ENCODE measurements at places on chromosomes 3 and 15.

DNA sequence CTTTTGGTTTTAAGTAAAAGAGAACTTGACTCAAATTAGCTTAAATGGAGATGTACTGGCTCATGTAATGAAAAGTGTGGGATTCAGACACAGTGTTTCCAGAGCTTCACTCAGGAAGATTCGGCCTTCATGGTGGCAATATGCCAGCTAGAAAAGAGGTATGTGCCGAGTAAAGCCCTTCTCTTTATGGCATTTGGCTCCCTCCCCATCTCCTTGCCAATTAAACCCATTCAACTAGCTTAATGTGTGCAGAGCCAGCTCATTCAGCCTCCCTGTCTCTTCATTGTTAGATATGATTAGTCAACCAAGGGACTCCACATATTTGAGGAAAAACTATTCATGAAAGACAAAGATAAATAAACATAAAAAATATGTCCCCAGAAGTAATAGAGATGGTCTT lies 15.0 kb upstream of the TRANK1 start:
- DNase-seq: no peak

DNA sequence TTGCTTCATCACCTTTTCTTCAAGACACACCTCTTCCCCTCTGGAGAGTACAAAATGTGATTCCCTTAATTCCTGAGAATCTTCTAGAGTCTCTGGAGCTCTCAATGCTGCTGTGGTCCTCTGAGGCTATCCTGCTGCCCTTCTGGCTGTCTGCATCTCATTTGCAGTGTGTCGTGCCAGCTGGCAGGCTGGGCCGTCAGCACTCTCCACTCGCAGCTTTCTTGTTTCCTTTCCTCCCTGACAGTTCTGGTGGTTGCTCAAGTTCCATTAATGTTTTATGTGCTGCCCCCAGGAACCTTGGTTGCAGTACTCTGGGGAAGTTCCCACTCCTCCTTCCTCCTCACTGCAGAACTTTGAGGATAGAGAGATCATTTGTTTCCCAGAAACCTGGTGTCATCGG lies 210.8 kb upstream of the ROPN1 start:
- no peak for DNase-seq

GRCh38 chr3:127888564-127889107 lies 26.4 kb upstream of the KBTBD12 start:
- no peak for DNase-seq

GRCh38 chr3:74053970-74054516 lies 429.3 kb upstream of the PDZRN3 start:
- no peak for DNase-seq

- DNase-seq: no peak
Observed at GRCh38 chr3:168213920-168214319, 118.2 kb upstream of the GOLIM4 start.

GRCh38 chr3:143158014-143158988 lies 38.7 kb downstream of the CHST2 start:
- DNase-seq: no peak

- DNase-seq: no peak
Observed at GRCh38 chr15:73357999-73358665, 10.6 kb downstream of the HCN4 start.

DNA sequence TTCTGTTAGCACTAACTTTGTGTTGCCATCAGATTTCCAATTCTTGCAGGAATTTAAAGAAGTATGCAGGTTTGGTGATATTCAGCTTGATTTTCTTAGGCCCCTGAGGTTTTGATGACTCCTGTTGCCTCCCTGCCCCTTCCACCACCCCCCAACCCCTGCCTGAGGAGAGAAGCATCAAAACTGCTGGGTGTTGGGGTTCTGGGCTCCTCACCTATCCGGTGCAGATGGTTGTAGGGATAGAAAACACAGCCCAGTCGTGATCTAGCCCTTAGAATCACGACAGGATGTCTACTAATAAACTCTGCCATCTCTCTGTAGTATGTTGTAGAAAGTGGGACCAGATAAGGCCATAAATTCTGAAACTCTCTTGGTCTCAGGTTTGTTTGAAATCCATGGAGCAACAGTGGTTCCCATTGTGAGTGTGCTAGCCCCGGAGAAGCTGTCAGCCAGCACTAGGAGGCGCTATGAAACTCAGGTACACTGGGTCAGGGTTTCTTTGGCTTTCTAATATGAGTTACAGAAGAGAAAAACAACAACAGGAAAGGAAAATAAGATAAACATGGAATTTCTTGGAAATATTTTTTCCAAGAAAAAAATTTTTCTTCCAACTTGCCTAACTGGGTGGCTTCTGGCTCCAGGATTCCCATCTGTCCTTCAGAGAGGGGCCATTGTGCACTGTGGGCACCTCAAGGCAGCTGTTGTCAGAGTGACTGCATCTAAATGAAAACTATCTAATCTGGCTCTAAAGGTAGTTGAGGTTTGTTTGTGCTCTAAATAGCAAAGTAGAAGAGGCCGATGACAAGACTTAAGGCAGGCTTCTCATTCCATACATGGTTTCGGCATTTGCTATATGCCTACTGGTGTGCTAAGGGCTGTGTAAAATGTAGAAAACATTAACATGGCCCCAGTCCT lies 8.7 kb downstream of the SRP14 start:
- DNase-seq: no peak

DNA sequence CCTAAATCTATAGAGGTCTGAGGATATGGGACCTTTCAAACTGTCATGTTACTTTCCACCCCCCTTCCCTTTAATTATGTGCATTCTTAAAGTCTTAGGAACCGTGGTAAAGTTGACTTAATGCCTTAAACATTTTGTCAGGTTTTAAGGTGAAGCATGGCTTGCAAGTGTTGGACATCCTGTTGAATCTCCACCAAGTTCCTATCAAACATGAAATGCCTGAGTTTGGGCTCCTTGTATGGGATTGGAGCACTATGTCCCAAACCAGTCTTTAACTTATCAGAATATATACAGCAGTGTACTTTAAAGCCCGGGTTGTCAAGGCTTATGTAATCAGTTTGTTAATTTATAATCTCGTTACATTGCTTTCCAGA lies 1.1 kb downstream of the SNRK start:
- no peak for DNase-seq

DNA sequence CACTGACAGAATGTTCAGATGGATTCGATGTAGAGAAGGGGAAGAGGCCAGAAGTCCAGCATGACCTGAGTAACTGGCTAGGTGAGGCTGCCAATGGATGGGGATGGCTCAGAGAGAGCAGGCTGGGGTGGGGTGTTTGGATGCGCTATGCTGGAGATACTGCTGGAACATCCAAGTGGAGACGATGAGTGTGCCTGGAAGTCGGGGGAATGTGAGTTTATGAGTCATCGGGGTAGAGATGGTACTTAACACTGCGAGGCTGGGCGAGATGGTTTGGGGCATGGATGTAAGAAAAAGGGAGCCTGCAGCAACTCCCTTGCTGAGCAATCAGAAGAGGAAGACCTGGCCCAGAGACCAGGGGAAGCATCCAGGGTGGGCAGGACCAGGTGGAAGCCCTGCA lies 180.7 kb downstream of the SLCO3A1 start:
- no peak for DNase-seq

DNA sequence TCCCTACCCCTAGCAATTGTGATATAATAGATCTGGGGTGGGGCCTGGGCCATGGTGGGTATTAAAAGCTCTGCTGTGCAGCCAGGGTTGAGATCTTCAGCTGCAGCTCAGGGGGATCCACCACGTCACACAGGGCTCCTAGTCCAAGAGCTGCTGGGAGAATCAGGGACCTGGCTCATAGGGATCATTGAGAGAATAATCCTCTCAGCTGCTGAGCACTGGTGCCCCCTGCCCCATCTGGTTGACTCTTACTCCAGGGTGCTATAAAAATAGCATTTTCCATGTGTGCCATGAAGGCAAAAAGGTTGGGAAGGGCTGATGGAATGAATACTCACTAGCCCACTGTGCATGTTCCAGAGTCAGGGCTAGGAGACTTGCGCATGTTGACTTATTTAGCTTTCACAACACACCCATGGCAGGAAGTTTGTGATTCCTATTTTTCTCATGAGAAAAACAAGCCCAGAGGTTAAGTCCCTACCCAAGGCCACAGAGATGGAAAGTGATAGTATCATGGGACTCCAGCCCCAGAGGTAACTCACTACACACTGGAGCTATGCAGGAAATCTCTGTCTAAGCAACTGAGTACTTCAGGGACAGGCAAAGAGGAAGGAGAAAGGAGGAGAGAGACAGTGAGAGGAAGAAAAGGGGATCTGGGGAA lies 94.6 kb upstream of the HERC1 start:
- no peak for DNase-seq

- no peak for DNase-seq
Observed at GRCh38 chr3:146195030-146195429, 34.0 kb upstream of the PLOD2 start.

GRCh38 chr3:126022741-126023359 lies 53.9 kb downstream of the ROPN1B start:
- DNase-seq: no peak

- no peak for DNase-seq
Observed at GRCh38 chr15:70775160-70775559, 11.8 kb upstream of the UACA start.

GRCh38 chr3:177832880-177833279 lies 635.6 kb upstream of the TBL1XR1 start:
- DNase-seq: no peak

DNA sequence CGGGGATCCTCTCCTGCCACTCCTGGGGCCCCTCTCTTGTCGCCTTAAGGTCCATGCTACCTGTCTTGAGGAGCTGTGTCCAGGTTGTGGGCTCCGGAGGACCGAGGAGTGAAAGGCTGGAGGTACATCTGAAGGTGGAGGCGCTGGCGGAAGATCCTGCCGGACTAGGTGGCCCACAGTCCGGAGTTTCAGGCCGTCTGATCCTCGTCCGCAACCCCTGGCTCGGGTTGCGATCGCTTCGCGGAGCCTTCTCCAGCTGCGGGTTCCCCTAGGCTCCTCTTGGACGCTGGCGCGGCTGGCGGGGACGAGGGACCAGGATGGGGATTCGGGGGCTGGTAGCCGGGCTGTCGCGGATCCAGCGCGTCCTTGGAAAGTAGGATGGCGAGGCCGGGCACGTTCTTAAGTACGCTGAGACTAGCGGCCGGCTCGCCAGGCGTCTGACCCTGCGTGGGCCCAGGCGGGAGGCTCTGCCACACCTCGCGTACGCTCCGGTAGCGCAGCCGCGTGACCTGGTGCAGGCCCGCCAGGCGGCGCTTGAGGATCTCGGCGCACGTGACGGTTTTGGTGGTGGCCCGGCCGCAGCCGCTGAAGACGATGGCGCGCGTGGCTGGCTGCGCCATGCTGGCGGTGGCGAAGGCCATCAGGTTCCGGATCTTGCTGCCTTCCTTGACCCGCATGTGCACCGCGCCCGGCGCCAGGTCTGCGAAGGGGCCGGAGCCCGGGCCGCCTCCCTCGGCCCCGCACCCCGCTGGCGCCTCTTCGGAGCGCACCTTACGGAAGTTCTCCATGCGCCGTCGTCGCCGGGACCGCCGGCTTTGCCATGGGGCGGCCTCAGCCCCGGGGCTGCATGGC lies 550 bp downstream of the RPP25 start:
- DNase-seq: peak; percentile 84

GRCh38 chr3:48090166-48090939 lies 74.1 kb upstream of the MAP4 start:
- DNase-seq: no peak

DNA sequence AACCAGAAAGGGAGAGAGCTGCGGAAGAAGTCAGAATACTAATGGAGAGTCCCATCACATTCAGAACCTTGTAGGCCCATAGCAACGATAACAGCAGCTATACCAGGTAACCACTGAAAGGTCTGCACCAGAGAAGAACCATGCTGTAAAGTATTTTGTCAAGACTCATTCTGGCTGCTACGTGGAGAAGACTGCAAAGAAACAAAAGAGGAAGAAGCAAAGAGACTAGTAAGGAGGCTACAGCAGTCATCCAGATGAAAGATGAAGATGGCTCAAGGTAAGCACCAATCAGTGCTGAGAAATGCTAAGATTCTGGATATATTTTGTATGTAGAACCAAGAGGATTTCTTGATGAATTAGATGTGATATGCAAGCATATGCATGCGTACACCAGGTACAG lies 39.6 kb downstream of the ACAP2 start:
- DNase-seq: no peak

- peak; percentile 85 for DNase-seq
Observed at GRCh38 chr3:25427942-25428788, at the start of gene RARB. RARB (plus strand) TSS chr3:25428263; CDS start chr3:25428732, 469 bp downstream.

- DNase-seq: no peak
Observed at GRCh38 chr3:139394116-139394515, 4.7 kb upstream of the COPB2 start.

DNA sequence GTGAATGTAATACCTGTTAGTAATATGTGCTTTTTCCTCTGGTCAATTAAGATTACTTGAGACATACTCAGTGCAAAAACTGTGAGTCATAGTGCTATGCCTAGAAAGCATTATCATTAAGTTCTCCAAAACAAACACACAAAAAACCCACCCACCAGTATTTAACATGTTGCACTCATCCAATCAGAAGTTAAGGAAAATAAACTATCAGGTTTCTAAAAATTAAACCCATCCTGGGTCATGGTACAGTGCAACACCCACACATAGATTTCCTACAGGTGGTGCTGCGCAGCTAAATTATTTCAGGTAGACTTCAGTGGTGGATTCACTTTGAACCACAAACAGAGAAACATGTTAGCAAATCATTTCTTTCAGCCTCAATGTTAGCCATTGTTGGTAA lies 264.4 kb upstream of the VEPH1 start:
- DNase-seq: no peak

DNA sequence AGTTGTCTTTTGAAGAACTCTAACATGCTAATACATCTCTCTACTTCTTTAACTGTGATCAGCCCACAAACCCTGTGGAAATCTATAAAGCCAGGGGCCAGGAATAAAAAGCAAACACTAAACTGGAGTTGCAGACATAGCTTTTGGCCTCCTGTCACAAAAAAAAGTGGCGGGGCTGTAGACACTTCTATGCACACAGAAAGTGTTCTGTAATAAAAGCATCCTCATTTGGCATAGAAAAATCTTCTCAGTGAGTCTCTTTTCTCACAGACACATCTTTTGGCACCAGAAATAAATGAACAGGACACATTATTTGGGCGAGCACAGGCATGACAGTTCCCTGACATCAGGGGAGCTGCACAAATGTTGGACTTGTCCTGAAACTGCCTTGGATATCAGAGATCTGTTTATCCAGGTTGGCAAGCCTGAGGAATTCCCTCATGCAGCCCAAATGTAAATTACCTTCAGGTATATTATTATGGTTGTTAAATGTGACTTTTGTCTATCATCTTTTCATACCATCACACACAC lies 355.4 kb downstream of the FGF12 start:
- no peak for DNase-seq

DNA sequence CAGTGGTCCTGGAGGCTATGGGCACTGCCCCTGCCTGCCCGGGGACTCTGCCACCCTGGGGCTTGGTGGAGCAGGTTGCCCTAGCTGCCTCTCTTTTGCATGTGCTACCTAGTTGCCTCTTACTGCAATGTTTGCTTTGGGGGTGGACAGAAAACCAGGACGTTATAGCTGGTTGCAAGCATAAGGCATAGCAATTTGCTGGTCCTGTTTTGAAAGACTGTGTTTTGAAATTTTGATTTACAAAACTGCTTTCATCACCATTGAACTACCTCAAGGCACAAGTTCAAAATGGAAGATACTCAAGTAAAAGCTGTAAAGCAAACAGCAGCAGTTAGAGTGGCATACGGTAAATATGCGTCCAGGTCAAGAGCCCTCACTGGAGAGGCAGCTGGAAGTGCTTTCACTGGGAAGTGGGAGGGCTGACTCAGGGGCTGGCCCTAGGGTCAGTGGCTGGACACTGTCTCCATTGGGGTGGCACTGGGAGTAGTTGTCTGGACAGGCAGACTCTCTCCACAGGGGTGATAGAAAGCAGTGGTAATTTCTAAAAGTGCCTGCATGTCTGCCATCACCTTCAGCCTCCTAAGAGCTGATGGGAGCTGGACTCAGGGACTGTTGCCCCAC lies 138.1 kb downstream of the CHDH start:
- no peak for DNase-seq

GRCh38 chr3:37990527-37990926 lies at the start of gene VILL:
VILL (plus strand) TSS chr3:37990786; CDS start chr3:37993673, 2,887 bp downstream.
- DNase-seq: peak; percentile 60

Data from sciatic nerve (tissue), 2 donors.